ENCODE measurements at places on chromosomes 2 and 18. TPM values are rescaled to one million over a fixed set of nuclear protein-coding genes. Genes with fewer than 3 reads are reported as not detected.

The WDR33 gene
- total RNA-seq = 59.9 TPM

GRCh38 chr2:152343426-152343825 lies 8.5 kb downstream of the FMNL2 start:
- H3K4me1 ChIP-seq = peaks cover 21% of the 10 kb centered on the region
- DNase-seq = no peak
- no peaks in the 10 kb centered on the region for H3K27me3 ChIP-seq
- peaks cover 10% of the 10 kb centered on the region for H3K36me3 ChIP-seq
- no peak overlapping the region for H3K4me3 ChIP-seq

DNA sequence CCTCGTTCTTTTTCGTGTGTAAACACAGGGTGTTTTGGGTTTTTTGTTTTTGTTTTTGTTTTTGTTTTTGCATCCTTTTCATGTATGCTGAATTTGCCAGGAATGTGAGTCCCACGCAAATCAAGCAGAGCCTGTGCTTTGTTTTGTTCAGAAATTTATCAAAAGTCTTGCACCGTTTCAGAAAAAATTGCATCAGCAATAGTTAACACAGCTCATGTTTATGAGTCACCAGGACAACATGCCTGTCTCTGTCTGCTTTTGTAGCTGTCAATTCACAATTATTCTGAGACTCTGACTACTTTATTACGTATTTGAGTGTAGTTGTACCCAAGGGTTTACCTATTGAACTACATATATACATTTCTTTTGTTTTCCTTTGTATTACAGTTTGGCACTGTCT lies 38.3 kb downstream of the MRPL44 start:
- no peaks in the 10 kb centered on the region for H3K27me3 ChIP-seq
- H3K27ac ChIP-seq = no peak overlapping the region
- no peak overlapping the region for H3K4me3 ChIP-seq
- H3K4me1 ChIP-seq = peaks cover 3% of the 10 kb centered on the region
- H3K36me3 ChIP-seq = peaks cover 4% of the 10 kb centered on the region

DNA sequence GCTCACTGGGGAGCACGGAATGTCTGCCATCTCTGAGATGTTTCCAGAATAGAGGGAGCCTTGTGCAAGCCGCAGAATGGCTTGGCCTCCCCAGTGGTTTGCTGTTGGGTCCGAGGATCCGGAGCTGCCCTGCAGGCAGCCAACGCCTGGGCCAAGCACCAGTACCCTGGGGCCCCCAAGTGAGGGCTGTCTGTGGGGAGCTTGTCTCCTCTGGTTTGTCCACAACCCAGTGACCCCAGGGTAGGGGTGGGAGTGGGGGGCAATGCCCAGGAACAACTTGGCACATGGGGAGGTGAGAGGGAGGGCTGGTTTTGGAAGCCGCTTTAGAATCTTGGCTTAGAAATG lies 147.1 kb downstream of the CABLES1 start:
- peaks cover 14% of the 10 kb centered on the region for H3K4me1 ChIP-seq
- no peak overlapping the region for H3K27ac ChIP-seq
- peaks cover 7% of the 10 kb centered on the region for H3K36me3 ChIP-seq
- no peaks in the 10 kb centered on the region for H3K27me3 ChIP-seq
- no peak overlapping the region for H3K4me3 ChIP-seq

DNA sequence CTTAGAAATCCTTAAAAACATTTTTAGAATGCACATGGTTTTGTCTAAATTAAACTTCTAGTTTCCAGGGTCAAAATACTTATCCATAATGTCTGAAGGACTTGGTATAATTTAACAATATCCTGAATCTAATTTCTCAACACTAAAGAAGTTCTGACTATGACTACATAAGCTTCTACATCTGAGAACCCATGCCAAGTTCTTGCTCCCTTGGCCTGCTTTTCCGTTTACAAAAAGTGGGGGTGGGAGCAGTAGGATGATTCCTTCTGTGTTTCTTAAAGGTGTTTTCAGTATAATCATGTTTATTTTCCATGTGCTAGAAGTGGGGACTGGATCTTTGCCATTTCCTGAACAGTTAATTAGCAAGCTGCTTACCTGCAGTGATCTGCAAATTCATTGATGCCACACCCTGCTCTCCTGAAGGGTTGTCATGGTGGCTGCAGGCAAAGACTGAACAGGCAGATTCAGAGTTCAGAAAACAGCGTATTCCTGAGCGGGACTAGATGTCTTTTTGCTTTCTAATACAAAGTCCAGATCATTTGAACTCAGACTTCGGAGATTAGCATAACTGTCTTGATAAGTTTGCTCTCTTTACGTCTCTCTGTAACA lies 36.2 kb downstream of the ADNP2 start:
- H3K4me1 ChIP-seq = peaks cover 3% of the 10 kb centered on the region
- no peak for DNase-seq
- no peaks in the 10 kb centered on the region for H3K27me3 ChIP-seq
- H3K27ac ChIP-seq = no peak overlapping the region
- no peak overlapping the region for H3K4me3 ChIP-seq

DNA sequence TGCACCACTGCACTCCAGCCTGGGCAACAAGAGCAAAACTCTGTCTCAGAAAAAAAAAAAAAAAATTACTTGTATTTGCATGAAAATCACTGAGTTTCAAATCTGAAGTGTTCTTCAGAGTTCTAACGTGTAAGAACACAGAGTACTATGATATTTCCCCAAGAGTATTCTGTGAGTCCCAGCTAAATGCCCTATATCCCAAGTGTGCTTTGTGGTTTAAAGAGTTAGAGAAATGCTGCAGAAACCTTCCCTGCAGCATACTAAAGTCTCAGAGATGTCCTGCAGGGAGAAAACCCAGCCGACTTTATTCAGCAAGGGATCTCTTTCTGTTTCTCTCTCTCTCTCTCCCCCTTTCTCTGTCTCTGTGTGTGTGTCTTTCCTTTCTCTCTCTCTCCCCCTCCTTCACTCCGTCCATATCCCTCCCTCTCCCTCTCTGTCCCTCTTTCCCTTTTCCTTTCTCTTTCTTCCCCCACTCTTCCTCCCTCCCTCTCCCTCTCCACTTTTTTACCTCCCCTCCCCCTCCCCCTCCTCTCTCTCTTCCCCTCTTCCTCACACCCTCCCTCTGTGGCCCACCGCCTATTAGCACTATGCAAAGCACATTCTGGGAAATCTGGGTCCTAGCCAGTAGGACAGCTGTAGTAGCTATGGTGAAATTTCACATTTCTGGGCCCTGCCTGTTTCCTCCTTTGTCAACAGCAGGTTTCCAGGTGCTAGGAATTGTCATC lies 54.2 kb downstream of the ACTR2 start:
- no peak for DNase-seq
- no peaks in the 10 kb centered on the region for H3K36me3 ChIP-seq
- H3K27ac ChIP-seq = no peak overlapping the region
- peaks cover 17% of the 10 kb centered on the region for H3K4me1 ChIP-seq
